Fibroblast of lung (primary cell): ENCODE measurements at places on chromosomes 3 and 15. TPM values are rescaled to one million over a fixed set of nuclear protein-coding genes. Genes with fewer than 3 reads are reported as not detected.

DNA sequence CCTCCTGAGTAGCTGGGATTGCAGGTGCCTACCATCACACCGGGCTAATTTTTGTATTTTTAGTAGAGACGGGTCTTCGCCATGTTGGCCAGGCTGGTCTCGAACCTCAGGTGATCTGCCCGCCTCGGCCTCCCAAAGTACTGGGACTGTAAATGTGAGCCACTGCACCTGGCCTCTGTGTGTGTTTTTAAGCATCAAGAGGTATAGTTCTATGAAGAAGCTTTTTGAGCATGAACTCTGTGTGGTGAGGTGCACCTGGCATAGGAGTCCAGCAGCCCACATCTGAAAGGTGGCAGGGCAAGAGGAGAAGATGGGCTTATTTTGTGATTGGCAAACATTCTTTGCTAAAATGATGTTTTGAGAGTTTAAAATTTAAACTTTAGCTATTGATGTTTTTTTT, 118.0 kb downstream of the DGKG start:
- DNase-seq: no peak

KLHL6 gene
- not detected in 2 replicates for total RNA-seq

NCBP2 gene
- total RNA-seq: 55.5 and 65.2 TPM in 2 replicates

GRCh38 chr15:94174399-94174802, 57.0 kb upstream of the MCTP2 start:
- peak; percentile 65 for DNase-seq

INO80 gene
- total RNA-seq: 22.3 and 34.0 TPM in 2 replicates

CFAP100 gene
- total RNA-seq: not detected in 2 replicates

- DNase-seq: no peak
These were observed 153.5 kb downstream of the MECOM start for GRCh38 chr3:169509780-169510692.

DNA sequence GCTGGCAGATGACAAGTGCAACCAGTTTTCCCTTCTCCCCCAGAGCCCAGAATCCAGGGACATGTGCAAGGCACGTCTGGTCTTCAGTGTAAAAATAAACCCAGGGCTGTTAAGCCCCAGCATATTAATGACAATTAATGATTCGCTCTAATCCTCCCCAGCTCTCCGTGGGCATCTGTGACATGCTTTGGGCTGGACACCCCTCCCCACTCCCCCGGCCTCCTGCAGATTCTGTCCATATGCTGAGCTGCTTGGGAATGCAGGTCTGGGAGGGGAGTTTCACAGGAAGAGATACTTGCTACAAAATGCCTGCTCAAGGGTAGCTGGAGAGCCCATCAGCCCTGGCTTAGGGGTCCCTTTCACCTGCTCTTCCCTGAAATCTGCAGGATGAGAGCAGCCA, 43.0 kb upstream of the NTRK3 start:
- DNase-seq: no peak

LSAMP gene
- 4.8 and 9.0 TPM in 2 replicates for total RNA-seq

- DNase-seq: no peak
These were observed 88.5 kb downstream of the FBLN2 start for GRCh38 chr3:13637311-13637891.

DNA sequence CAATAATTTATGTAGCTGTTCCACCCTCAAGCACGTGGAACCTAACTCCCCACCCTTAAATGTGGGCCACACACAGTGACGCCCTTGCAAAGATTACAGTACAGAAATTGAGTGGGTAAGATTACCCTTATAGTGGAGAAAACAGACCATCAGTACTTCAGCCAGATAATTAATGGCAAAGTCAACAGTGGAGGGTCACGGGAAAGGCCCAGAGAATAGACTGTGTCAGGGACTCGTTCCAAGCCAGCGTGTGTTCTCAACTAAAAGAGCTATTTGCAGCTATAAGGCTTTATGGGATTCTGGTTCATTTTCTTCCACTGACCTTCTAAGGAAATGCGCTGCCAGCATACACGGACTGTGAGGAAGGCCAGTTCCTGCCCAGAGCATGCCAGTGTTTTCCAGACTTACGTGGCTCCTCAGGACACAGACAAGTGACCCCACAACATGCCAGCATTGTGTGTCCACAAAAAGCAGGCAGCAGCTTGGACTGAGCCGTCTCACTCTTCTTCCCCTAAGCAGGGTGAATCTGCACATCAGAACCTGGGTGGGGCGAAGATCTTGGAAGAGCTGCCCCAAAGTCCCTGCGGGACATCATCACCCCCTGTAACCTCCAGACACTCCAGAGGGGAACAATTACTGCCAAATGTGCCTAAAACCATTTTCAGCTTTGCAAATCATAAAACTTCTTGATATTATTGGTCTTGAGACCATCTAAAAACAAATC, 428.5 kb downstream of the OCA2 start:
- DNase-seq: no peak

DNA sequence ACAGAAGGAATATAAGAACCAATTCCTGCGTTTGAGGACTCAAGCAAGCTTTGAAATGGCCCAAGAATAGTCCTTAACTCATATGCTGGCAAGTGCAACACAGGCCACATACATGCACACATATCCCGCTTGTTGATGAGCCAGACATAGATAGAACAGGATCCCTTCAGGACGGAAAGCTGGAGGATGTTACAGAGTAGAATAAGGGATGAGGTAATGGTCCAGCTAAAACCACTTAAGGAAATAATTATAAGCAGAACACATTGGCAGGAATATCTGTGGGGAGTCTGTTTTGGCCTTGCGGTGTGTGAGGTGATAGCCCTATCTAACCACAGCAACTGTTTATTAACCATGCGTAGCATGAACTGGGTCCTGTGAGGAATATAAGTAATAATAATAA, 25.0 kb downstream of the SCG3 start:
- peak; percentile 62 for DNase-seq

GRCh38 chr3:119336823-119337222, 42.6 kb downstream of the ARHGAP31 start:
- no peak for DNase-seq

GRCh38 chr3:146747928-146748327, 142.8 kb upstream of the PLSCR5 start:
- DNase-seq: peak; percentile 21

ZCWPW2 gene
- 1.0 and 1.7 TPM in 2 replicates for total RNA-seq

DNA sequence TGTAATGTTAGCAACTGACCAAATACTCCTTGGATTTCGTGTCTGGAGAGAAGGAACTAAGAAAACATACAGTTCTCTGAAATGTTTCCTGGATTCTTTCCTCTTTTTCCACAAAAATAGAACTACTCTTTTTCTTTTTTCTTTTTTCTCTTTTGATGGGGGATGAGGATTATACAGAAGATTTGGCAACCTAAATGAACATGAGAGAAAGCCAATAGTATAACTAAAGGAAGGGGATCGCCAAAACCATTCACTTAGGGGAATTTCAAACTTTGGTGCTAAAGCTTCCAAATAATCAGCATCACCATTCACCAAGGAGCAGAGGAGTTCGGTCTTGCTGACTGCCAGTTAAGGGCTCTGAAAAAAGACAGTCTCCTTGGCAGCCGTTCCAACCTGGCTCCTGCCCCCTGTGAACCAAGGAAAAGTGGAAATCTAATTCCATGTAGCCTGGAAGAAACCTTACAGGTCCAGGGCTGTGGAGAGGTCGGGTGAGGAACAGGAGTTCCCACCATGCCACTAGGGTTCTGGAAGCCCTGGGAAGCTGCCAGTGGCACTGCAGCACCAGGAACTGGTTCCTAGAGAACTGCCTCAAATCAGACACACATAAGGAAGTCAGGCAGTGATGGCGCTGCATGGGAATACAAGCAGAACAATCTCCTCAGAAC, 176.9 kb downstream of the TNIK start:
- DNase-seq: no peak

DNA sequence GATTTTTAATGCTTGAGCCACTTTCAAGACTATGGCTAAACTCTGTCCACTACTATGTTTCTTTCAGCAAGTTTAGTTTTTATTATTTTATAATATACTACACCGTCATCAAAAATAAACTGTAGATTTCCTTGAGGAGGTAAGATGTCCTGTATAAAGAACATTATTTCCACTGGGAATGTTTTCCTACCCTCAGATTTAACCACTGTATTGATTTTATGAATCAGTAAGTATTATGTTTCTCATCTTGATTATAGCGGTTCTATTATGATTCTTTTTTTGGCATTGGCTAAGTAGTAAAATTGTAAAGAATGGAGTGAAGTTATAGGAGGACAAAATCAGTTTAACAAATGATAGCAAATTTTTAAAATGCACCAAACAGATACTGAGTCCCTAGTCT, 44.4 kb downstream of the ADAM10 start:
- DNase-seq: no peak

CD276 gene
- 65.7 and 88.5 TPM in 2 replicates for total RNA-seq

SH3GL3 gene
- under 0.01 and 0.26 TPM in 2 replicates for total RNA-seq

PLOD2 gene
- 85.8 and 114 TPM in 2 replicates for total RNA-seq

DNA sequence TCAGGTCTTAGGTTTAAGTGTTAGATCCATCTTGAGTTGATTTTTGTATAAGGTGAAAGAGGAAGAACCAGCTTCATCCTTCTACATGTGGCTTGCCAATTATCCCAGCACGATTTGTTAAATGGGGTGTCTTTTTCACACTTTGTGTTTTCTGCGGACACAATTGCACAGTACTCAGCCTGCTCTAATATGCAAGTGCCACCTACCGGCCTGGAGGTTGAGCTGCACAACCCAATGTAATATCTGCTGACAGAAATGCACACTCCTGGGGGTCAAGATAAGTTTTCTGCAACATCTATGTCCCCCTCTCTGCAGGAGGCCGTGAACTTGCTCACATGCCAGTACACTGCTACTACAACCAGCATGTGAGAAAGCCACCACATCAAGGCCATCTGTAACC, 791.9 kb upstream of the ROBO1 start:
- DNase-seq: no peak

SLC6A20 gene
- total RNA-seq: not detected in 2 replicates

DNA sequence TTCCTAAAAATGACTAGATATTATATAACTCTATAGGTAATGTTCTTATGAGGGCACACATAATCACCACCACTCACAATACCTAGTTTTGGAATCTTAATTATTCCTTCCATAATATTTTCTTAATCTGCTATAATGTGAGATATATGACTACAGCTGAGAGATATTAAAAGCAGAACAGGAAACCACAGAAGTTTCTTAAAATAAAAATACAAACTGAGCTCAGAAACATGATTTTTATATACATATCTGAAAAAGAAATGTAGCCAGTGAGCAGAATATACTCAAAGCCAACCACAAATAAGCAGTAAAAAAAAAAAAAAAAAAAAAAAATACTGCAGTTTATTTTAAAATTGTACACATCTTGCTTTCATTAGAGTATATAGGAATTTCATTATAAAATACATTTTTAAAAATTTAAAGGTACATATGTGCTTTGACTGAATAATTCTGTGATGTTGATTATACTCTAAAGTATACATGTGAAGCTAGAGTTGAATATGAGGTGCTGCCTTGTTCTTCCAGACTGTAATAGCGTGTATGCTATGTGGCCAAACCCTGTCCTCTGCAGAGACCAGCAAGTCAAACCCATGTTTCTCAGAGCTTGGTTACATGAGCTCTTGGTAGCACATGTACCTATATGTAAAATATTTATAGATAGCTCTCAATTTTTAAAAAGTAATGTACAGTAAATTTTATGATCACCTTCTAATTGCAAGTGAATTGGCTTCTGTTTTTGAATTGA, 175.0 kb downstream of the UBE2E2 start:
- no peak for DNase-seq

DNA sequence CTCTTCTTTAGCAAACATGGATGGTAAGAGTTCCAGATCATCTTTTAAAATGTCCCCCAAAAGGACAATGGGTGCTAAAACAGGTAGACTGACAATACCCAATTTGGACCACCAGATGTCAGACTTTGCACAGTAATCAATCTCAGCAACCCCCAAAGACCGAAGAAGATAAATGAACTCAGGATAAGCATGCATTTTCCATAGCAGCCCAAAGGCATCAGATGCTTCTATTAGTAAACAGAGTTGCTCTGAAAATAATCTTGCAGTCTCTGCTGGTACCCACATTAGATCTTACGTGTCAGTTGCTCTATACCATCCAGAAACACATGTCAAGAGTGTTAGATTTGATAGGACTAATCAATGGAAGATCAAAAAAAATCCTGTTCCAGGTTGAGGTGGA, 20.6 kb downstream of the MYH15 start:
- peak; percentile 34 for DNase-seq

DNA sequence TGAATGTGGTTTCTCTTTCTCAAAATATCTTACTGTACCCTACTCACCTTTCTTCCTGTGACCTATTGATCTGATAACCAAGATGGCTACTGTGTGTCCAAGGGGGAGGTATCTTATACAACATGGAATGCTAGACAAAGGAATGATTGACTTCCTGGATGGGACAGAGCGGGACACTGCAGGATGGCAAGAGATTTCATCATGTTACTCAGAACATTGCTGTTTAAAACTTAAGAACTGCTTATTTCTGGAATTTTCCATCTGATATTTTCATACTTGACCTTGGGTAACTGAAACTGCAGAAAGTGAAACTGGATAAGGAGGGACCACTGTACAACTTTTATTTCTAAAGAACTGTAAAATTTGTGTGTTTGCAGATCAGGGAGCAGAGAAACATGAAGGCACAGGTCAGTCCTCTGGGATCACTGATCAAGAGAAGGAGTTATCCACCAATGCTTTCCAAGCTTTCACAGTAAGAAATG, 18.5 kb downstream of the CNOT10 start:
- peak; percentile 70 for DNase-seq

GRCh38 chr3:183734750-183735494, 37.3 kb downstream of the YEATS2 start:
- peak; percentile 50 for DNase-seq

PDZRN3 gene
- total RNA-seq: 47.5 and 56.3 TPM in 2 replicates

GRCh38 chr3:49732597-49732996, 8.8 kb upstream of the GMPPB start:
- no peak for DNase-seq

C3orf38 gene
- total RNA-seq: 26.4 and 27.2 TPM in 2 replicates

DNA sequence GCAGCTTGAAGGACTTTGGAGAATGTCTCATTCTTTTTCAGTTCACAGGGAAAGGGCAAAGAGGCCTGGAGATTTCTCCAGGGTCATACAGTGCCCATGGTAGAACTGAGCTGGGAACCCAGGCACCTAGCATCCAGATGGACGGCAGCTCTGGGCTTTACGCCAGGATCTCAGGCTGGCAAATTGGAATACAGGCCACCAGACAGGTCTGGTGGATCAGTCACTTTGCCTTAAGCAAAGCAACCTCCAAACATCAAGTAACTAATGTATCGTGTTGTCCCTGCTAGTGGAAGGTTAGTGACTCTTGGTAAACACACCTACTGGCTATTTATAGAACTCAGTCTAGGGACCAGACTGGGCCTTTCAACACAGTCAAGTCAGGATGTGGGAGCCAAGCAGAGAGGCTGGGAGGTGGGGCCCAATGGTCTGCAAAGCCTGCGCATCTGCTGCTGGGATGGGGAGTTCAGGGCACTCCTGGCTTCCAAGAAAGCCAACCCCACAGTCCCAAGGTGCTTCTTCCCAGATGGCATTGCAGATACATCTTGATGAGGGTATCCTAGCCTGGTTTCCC, 30.2 kb downstream of the RPLP1 start:
- DNase-seq: no peak

- peak; percentile 94 for DNase-seq
These were observed 27.6 kb downstream of the PLXNB1 start for GRCh38 chr3:48402281-48402732.

MB21D2 gene
- 3.5 and 3.6 TPM in 2 replicates for total RNA-seq

STRIT1 gene
- total RNA-seq: not detected in 2 replicates

GRCh38 chr3:132543011-132543739, 53.9 kb upstream of the ACKR4 start:
- peak; percentile 98 for DNase-seq

GRCh38 chr3:31314258-31314657, 218.5 kb upstream of the STT3B start:
- no peak for DNase-seq

GRCh38 chr3:46609212-46609721, 3.1 kb upstream of the FAM240A start:
- DNase-seq: no peak

CASR gene
- under 0.01 TPM in 1 of 2 replicates, not detected in the other for total RNA-seq

GRCh38 chr3:102194760-102195159, 240.1 kb upstream of the ZPLD1 start:
- no peak for DNase-seq
